Neural progenitor cell (in vitro differentiated cells): ENCODE measurements at places on chromosomes 12 and 14. TPM values are rescaled to one million over a fixed set of nuclear protein-coding genes. Genes with fewer than 3 reads are reported as not detected.

- peaks cover 41% of the 10 kb centered on the region for H3K4me1 ChIP-seq
- no peak overlapping the region for H3K4me3 ChIP-seq
- H3K27ac ChIP-seq, result no peak overlapping the region
These were observed 155.0 kb upstream of the C14orf180 start for GRCh38 chr14:104424406-104425072.

GRCh38 chr14:63781686-63782085 lies 53.8 kb upstream of the SGPP1 start:
- no peak overlapping the region for H3K27ac ChIP-seq
- no peak overlapping the region for H3K4me3 ChIP-seq
- H3K36me3 ChIP-seq, result no peaks in the 10 kb centered on the region

DNA sequence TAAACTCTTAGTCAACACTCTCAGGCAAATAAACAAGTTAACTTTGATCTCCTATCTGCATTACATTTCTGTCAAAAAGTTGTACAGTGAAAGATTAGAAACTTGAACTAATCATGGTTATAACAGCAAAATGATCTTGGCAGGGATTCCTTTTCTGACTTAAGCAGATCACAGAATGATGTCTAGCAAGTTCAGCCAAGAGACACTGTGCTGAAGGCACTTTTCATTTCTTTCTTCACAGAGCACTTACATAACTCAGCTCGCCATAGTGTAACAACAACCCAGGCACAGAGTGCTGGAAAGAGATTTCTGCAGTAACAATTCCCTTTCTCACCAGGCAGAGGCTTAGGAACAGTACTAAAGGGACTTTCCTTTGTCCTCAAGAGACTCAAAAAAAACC lies 19.6 kb upstream of the CSRP2 start:
- peaks cover 13% of the 10 kb centered on the region for H3K4me1 ChIP-seq
- H3K4me3 ChIP-seq, result no peak overlapping the region
- peak overlapping the region; percentile 34 for H3K27ac ChIP-seq
- no peaks in the 10 kb centered on the region for H3K36me3 ChIP-seq
- no peaks in the 10 kb centered on the region for H3K27me3 ChIP-seq

GRCh38 chr12:42361909-42362646 lies 36.1 kb downstream of the PPHLN1 start:
- no peak overlapping the region for H3K27ac ChIP-seq
- no peak for DNase-seq
- H3K4me3 ChIP-seq, result no peak overlapping the region
- no peaks in the 10 kb centered on the region for H3K27me3 ChIP-seq

GRCh38 chr12:86748894-86749293 lies 492.7 kb upstream of the MGAT4C start:
- H3K4me3 ChIP-seq, result no peak overlapping the region
- H3K4me1 ChIP-seq, result no peaks in the 10 kb centered on the region
- no peaks in the 10 kb centered on the region for H3K27me3 ChIP-seq
- H3K27ac ChIP-seq, result no peak overlapping the region

DNA sequence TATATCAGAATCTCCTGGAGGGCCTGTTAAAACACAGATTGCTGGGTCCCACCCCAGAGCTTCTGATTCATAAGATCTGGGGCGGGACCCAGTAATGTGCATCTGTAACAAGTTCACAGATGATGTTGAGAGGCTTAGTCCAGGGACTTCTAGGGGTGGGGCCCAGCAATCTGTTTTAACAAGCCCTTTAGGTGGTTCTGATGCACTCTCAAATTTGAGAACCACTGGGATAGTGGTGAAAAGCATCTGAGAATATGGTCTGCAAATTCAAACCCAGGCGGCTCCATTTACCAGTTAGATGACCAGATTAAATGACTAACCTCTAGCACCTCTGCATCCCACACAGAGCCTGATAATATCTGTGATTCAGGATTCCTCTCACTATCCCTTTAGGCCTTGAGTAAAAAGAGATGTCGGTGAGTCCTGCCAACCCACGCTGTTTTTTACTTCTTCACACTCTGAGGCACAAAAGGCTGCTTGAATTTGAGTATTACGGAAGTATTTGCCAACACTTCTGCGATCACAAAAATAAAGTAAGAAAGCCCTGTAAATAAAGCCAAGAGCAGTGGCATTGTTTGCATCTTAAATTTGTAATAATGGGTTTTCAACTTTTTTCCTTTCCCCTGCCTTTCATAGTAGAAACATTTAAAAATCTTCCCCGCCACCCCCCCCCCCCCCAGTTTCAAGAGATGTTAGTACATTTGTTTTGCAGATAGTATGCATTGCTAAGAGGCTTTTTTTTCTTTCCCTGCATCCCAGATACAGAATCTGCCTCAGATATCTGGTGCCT lies 1.8 kb upstream of the FRS2 start:
- H3K27me3 ChIP-seq, result no peaks in the 10 kb centered on the region
- H3K4me3 ChIP-seq, result no peak overlapping the region
- no peak overlapping the region for H3K27ac ChIP-seq
- peaks cover 44% of the 10 kb centered on the region for H3K4me1 ChIP-seq
- DNase-seq, result no peak

GRCh38 chr12:8453021-8453513 lies 2.7 kb upstream of the CLEC6A start:
- H3K36me3 ChIP-seq, result no peaks in the 10 kb centered on the region
- H3K4me3 ChIP-seq, result no peak overlapping the region
- no peak overlapping the region for H3K27ac ChIP-seq
- H3K4me1 ChIP-seq, result peaks cover 24% of the 10 kb centered on the region
- H3K27me3 ChIP-seq, result no peaks in the 10 kb centered on the region

- no peak for DNase-seq
- no peak overlapping the region for H3K4me3 ChIP-seq
- no peaks in the 10 kb centered on the region for H3K36me3 ChIP-seq
- H3K27ac ChIP-seq, result no peak overlapping the region
- H3K27me3 ChIP-seq, result no peaks in the 10 kb centered on the region
These were observed 65.5 kb downstream of the TTC7B start for GRCh38 chr14:90750701-90751100.

DNA sequence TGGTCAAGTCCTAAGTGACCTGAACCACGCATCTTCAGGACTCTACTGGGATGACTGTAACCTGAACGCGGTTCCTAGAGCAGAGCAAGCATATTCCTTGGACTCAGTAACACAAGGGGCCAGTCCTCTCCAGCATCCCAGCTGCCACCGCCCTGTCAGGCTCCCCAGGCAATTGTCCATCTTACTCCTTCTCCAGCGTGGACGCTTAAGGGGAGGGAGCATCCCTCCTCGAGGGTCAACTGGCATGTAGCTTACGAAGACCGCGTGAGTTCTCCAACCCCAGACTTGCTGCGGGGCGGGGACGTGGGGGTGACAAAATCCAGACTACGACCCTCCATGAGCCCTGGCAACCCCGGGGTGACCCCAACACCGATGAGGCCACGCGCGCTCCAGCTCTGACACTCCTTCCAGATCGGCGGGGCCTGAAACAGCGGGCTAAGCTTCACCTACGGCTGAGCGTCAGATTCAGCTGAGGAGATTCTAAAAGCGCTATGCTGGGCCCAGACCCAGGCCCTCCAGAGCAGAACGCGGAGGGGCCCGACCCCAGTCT lies 846 bp upstream of the MTHFD1 start:
- DNase-seq, result peak; percentile 56
- peak overlapping the region; percentile 57 for H3K4me3 ChIP-seq
- H3K36me3 ChIP-seq, result no peaks in the 10 kb centered on the region
- H3K4me1 ChIP-seq, result peaks cover 25% of the 10 kb centered on the region
- H3K27me3 ChIP-seq, result no peaks in the 10 kb centered on the region

- H3K27ac ChIP-seq, result peak overlapping the region; percentile 96
- H3K36me3 ChIP-seq, result no peaks in the 10 kb centered on the region
- peak; percentile 89 for DNase-seq
- H3K4me3 ChIP-seq, result peak overlapping the region; percentile 75
- H3K4me1 ChIP-seq, result peaks cover 46% of the 10 kb centered on the region
- H3K27me3 ChIP-seq, result no peaks in the 10 kb centered on the region
These were observed 598 bp downstream of the HIF1A start for GRCh38 chr14:61695695-61696527.

- H3K4me1 ChIP-seq, result peaks cover 13% of the 10 kb centered on the region
- DNase-seq, result no peak
- no peak overlapping the region for H3K4me3 ChIP-seq
- H3K27me3 ChIP-seq, result no peaks in the 10 kb centered on the region
- no peak overlapping the region for H3K27ac ChIP-seq
- no peaks in the 10 kb centered on the region for H3K36me3 ChIP-seq
These were observed 12.1 kb downstream of the VASH1 start for GRCh38 chr14:76773188-76773885.

DNA sequence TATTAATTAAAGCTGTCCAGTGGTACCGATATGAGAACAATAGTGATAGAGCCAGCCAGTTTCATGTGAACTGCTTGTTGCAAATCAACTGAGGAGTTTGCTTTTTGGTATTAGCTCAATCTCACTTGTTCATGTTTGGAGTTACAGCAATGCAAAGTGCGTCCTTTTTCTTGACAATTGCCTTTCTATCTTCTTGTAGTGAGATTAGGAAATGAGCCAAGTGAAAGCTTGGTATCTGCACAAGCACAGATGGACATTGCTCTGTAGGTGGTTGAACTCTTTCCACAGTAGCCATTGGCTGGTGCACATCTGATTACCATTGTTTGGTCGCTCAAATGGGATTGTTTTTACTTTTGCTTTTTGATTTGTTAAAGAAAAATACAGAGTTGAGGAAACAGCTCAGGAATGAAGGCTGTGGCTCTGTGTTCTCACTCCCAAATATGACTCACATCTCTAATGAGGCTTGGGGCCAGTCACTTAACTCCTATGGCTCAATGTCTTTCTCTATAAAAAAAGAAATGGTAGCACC lies 241.4 kb downstream of the BMP4 start:
- no peaks in the 10 kb centered on the region for H3K27me3 ChIP-seq
- DNase-seq, result no peak
- no peak overlapping the region for H3K4me3 ChIP-seq
- no peaks in the 10 kb centered on the region for H3K4me1 ChIP-seq
- no peak overlapping the region for H3K27ac ChIP-seq

DNA sequence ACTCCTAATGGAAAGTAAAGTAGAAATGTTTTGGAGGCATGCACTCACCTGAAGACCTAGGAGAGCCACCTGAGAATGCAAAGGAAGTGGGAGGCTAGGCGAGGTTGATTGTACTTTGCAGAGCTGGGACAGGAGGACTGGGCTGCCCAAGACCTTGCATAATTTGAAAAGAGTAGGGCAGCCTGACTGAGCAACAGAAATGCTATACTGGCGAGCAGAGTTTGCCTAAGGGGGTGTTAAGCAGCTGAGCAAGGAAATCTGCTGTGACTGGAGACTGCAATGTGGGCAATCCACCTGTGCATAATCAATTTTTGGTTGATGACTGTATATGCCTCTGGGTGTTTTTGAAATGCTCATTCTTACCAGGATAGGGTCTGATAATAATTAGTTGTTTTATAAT lies 834.1 kb downstream of the TRHDE start:
- no peaks in the 10 kb centered on the region for H3K27me3 ChIP-seq
- H3K4me3 ChIP-seq, result no peak overlapping the region
- no peaks in the 10 kb centered on the region for H3K4me1 ChIP-seq
- no peak for DNase-seq
- no peaks in the 10 kb centered on the region for H3K36me3 ChIP-seq

GRCh38 chr14:75804570-75805275 lies 143.7 kb downstream of the TTLL5 start:
- peaks cover 11% of the 10 kb centered on the region for H3K4me1 ChIP-seq
- H3K36me3 ChIP-seq, result no peaks in the 10 kb centered on the region
- DNase-seq, result no peak
- no peak overlapping the region for H3K4me3 ChIP-seq

- peaks cover 8% of the 10 kb centered on the region for H3K4me1 ChIP-seq
- H3K4me3 ChIP-seq, result no peak overlapping the region
- DNase-seq, result no peak
- H3K36me3 ChIP-seq, result no peaks in the 10 kb centered on the region
- H3K27me3 ChIP-seq, result peaks cover 18% of the 10 kb centered on the region
These were observed 4.5 kb upstream of the NFYB start for GRCh38 chr12:104142543-104142942.

GRCh38 chr12:94055528-94055927 lies 92.8 kb upstream of the PLXNC1 start:
- no peaks in the 10 kb centered on the region for H3K27me3 ChIP-seq
- H3K4me1 ChIP-seq, result peaks cover 7% of the 10 kb centered on the region
- no peaks in the 10 kb centered on the region for H3K36me3 ChIP-seq
- no peak overlapping the region for H3K4me3 ChIP-seq

GRCh38 chr14:98960617-98961013 lies 311.4 kb downstream of the BCL11B start:
- H3K27me3 ChIP-seq, result no peaks in the 10 kb centered on the region
- no peak for DNase-seq
- no peaks in the 10 kb centered on the region for H3K36me3 ChIP-seq
- H3K27ac ChIP-seq, result no peak overlapping the region
- no peak overlapping the region for H3K4me3 ChIP-seq

ZNF891 gene
- 6.0 and 7.2 TPM in 2 replicates for total RNA-seq

TC2N gene
- 3.8 and 5.8 TPM in 2 replicates for total RNA-seq

KRT83 gene
- not detected in 2 replicates for total RNA-seq

TDRD9 gene
- not detected in 2 replicates for total RNA-seq

KRT75 gene
- not detected in 2 replicates for total RNA-seq
